ENCODE measurements at places on chromosomes 1 and 21. TPM values are rescaled to one million over a fixed set of nuclear protein-coding genes. Genes with fewer than 3 reads are reported as not detected.

ALPL gene
- 175 TPM for total RNA-seq

DNA sequence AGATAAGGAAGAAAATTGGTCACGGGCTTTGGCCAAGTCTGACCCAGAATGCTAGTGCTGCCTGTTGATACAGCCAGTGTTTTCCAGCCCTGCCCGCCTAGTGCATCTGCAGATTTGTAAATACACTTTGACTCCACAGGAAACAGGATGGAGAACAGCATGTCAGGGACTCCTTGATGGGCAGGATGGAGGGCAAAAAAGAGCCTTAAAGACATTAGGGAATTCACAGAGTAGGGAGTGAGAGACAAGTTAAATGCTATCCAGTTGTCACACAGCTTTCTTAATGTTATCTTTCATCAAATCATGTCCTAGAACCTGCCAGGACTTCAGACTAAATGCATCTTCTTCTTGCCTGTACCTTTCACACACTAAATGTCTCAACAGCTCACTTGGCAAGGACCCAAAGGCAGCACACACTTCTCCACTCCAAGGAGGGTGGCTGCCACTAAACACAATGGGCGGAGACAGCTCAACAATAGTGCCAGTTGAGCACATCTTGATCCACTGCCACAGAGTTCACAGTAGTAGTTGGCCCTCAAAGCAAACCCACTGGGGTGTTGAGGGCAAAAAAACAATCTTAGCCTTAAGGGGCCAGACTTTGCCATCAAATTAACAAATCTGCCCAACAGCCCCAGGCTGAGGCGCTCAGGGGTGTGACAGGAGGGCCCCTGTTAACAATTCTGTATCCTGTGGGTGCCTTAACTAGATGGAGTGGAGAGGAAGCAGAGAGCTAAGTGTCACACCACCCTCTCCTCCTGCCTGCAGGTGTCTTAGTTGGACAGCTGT lies 2.7 kb downstream of the HIVEP3 start:
- H3K4me3 ChIP-seq = no peak overlapping the region
- no peaks in the 10 kb centered on the region for H3K36me3 ChIP-seq
- H3K4me1 ChIP-seq = peaks cover 11% of the 10 kb centered on the region

DNA sequence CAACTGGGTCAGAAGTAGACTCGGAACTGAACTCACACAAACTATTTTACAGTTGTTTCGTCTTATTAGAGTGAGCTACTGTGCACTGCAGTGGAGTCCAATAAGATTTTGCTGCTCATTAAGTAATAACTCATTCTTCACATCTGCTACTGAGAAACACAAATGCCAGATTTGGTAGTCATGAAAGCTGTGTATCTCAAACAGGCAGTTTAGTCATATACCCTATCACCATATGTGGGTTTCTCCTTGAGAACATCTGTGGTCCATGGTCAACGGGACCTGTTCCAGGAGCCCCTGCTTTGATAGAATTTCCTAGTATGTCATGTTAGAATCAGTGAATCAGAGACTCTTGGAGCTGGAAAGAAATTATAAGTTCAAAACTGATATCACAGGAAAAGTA lies 60.4 kb downstream of the ALG14 start:
- H3K27me3 ChIP-seq = no peaks in the 10 kb centered on the region
- no peaks in the 10 kb centered on the region for H3K36me3 ChIP-seq
- no peak for DNase-seq
- H3K27ac ChIP-seq = no peak overlapping the region
- H3K4me1 ChIP-seq = no peaks in the 10 kb centered on the region

GRCh38 chr1:3473381-3473844 lies 18.9 kb downstream of the ARHGEF16 start:
- no peaks in the 10 kb centered on the region for H3K27me3 ChIP-seq
- no peak for DNase-seq

FHAD1 gene
- 0.69 TPM for total RNA-seq

PCAT6 gene
- 6.4 TPM for total RNA-seq

GRCh38 chr1:35441926-35442579 lies 115.2 kb downstream of the KIAA0319L start:
- H3K36me3 ChIP-seq = peaks cover 54% of the 10 kb centered on the region
- H3K27me3 ChIP-seq = no peaks in the 10 kb centered on the region
- H3K4me3 ChIP-seq = no peak overlapping the region
- H3K4me1 ChIP-seq = no peaks in the 10 kb centered on the region
- no peak overlapping the region for H3K27ac ChIP-seq

PTPN7 gene
- not detected for total RNA-seq

DNA sequence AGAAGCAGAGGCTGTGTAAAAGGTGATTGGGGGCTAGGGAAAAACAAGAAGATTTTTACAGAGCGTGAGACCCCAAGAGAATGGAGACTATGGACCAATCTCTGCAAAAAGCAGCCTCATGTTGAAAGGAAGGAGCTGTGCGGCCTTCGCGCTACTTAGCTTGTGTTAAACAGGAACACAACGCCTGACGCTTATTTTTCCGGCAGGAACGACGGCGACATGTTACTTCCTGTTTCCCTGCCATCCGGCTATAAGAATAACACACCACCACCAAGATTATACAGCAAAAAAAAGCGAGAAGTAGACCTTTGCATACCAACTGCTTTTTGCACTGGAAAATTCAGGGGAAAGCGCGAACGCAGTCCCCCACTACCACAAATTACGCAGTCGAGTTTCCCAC lies 272.7 kb downstream of the FAM72C start:
- no peaks in the 10 kb centered on the region for H3K4me1 ChIP-seq
- no peak for DNase-seq
- no peak overlapping the region for H3K27ac ChIP-seq
- no peak overlapping the region for H3K4me3 ChIP-seq

GRCh38 chr1:74933500-74933899 lies 200.5 kb downstream of the TYW3 start:
- no peaks in the 10 kb centered on the region for H3K27me3 ChIP-seq
- H3K4me1 ChIP-seq = no peaks in the 10 kb centered on the region
- no peaks in the 10 kb centered on the region for H3K36me3 ChIP-seq
- no peak for DNase-seq

- no peaks in the 10 kb centered on the region for H3K4me1 ChIP-seq
- no peak overlapping the region for H3K4me3 ChIP-seq
- no peak overlapping the region for H3K27ac ChIP-seq
- no peaks in the 10 kb centered on the region for H3K27me3 ChIP-seq
- H3K36me3 ChIP-seq = no peaks in the 10 kb centered on the region
Observed at GRCh38 chr1:1283821-1284220, 3.6 kb downstream of the SCNN1D start.

DNA sequence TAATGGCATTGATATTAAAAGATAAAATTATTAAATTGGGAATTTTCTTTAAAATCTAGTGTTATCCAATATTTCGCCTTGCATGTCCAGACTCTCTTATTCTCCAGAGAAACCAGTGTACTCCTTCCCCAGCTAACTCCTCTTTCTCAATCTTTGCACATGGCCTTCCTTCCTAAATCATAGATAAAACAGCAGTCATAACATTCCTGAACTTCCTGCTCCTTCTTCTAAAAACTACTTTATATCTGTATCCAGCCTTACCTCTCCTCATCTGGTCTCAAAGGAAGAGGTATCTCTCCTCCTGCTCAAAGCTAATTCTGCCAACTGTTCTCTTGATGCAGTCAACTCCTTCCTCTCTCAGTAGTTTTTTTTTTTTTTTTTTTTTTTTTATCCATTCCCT lies 39.5 kb upstream of the NEK7 start:
- H3K27ac ChIP-seq = no peak overlapping the region
- DNase-seq = no peak
- H3K36me3 ChIP-seq = no peaks in the 10 kb centered on the region
- no peak overlapping the region for H3K4me3 ChIP-seq
- no peaks in the 10 kb centered on the region for H3K4me1 ChIP-seq

DNA sequence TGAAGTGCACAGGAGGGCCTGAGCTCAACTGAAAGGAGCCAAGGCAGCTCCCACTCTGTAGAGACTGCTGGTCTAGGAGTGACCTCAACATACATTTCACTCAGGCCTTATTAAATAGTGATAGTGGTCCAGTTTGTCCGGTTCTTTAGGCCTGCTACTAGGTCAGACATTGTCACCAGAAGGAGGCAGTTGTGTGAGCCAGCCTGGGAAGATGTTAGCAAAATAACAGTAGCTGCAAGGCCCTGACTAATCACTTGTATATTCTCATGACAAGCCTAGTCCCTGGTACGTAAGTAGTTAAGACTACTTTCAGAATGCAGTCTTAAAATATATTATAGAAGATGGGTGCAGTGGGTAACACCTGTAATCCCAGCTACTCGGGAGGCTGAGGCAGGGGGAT lies 264.0 kb upstream of the CAMK1G start:
- H3K27me3 ChIP-seq = no peaks in the 10 kb centered on the region
- DNase-seq = no peak
- no peak overlapping the region for H3K27ac ChIP-seq
- no peaks in the 10 kb centered on the region for H3K4me1 ChIP-seq
- no peaks in the 10 kb centered on the region for H3K36me3 ChIP-seq

DNA sequence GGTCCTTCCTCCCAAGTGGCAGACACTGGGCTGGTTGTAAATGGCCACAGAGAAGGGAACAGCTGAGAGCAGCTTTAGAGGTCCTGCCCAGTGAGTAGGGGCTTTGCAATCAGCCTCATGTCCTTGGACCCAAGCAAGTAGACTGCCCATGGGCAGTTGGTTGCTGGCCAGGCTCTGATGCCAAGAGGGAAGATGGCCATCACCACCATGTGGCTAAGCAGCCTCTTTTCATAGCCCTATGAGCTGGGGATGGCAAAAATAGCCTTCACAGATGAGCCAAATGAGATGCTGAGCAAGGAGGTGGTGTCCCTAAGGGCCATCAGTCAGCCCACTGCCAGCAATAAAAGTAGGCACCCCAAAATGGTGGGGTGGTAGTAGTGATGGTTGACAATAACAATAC lies 3.2 kb downstream of the DISP3 start:
- peaks cover 21% of the 10 kb centered on the region for H3K27me3 ChIP-seq
- no peak for DNase-seq
- no peaks in the 10 kb centered on the region for H3K36me3 ChIP-seq

DNA sequence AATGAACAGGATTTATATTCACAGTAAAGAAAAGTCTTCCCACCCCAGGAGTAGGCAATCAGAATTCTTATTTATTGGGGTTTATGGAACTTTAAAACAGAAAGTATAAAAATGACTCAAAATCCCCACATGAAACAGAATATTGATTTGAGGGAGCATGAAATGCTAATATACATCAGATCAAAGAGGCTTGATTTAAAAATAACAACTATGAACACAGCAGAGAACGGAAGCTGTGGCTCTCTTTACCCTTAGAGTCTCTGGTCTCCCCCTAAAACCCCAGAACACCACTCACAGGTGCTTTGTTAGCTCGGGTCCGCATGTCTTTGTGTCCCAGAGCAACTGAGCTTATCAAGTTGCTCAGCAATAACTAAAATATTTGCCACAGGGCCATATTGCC lies 31.2 kb upstream of the FASLG start:
- no peak overlapping the region for H3K27ac ChIP-seq
- no peak for DNase-seq
- no peaks in the 10 kb centered on the region for H3K36me3 ChIP-seq

DNA sequence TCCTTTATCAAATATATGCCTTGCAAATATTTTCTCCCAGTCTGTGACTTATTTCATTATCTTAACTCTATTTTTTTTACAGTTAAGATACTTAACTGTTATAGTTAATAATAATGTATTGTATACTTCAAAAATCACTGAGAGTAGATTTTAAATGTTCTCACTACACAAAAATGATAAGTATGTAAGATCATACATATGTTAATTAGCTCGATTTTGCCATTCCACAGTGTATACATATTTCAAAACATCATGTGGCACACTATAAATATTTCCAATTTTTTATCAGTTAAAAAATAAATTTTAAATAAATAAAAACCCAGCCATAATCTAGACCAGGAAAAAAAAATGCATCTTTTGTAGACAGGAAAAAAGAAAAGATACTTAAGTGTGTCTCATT lies 27.2 kb downstream of the CTTNBP2NL start:
- no peaks in the 10 kb centered on the region for H3K27me3 ChIP-seq
- H3K4me3 ChIP-seq = no peak overlapping the region
- H3K27ac ChIP-seq = no peak overlapping the region
- DNase-seq = no peak
- H3K4me1 ChIP-seq = no peaks in the 10 kb centered on the region

DNA sequence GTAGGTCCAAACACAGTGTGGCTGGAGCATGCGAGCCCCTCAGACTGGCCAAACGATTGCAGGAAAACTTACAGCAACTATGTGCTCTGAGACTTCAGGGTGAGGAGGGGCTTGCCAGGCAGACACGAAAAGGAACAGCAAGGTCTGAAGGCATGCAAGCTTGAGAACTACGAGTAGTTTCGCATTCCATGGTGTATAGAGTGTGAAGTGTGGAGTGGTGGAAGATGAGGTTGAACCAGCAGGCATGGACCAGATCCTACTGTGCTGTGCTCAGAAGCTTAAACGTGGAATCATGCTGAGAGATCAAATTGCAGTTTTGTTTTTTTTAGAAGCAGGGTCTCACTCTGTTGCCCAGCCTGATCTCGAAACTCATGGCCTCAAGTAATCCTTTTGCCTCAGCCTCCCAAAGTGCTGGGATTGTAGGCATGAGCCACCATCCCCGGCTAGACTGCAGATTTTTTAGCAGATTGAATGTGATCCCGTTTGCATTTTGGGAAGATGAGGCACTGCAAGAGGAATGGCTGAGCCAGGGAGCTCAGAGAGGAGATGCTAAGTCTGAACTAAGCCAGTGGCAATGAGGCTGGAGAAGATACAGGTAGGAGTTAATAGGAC lies 5.1 kb upstream of the TFAP2E start:
- H3K4me3 ChIP-seq = no peak overlapping the region
- H3K27ac ChIP-seq = no peak overlapping the region
- peaks cover 8% of the 10 kb centered on the region for H3K36me3 ChIP-seq
- H3K27me3 ChIP-seq = peaks cover 31% of the 10 kb centered on the region

SYPL2 gene
- 1.5 TPM for total RNA-seq

HTR6 gene
- total RNA-seq = 0.69 TPM

GRCh38 chr1:65476327-65476726 lies 55.9 kb downstream of the LEPR start:
- no peaks in the 10 kb centered on the region for H3K27me3 ChIP-seq
- DNase-seq = no peak
- no peaks in the 10 kb centered on the region for H3K36me3 ChIP-seq
- no peaks in the 10 kb centered on the region for H3K4me1 ChIP-seq
- H3K27ac ChIP-seq = no peak overlapping the region
- no peak overlapping the region for H3K4me3 ChIP-seq

DNA sequence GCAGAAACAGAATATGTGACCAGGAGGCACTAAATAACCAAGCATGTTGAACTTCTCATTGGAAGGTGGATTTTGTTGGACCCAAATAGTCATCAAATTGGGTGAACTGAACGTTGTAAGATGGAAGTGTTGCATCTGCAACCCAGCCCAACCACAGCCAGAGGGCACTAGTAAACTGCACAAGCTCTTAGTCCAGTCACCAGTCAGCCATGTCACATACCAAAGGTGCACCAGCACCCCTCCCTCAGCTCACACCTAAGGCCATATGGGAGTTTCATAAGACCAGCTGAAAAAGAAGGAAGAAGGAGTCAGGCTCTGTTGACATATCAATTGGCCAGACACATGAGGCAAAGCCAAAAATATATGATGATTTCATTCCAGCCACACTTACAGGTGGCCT lies 481.7 kb upstream of the NR5A2 start:
- no peaks in the 10 kb centered on the region for H3K4me1 ChIP-seq
- H3K27ac ChIP-seq = no peak overlapping the region

FNDC10 gene
- total RNA-seq = 19.0 TPM

GRCh38 chr1:31991182-31991581 lies 22.5 kb upstream of the KHDRBS1 start:
- DNase-seq = no peak
- H3K4me3 ChIP-seq = no peak overlapping the region
- no peak overlapping the region for H3K27ac ChIP-seq
- no peaks in the 10 kb centered on the region for H3K36me3 ChIP-seq

HRNR gene
- not detected for total RNA-seq
